ENCODE measurements at places on chromosomes 13 and 19. TPM values are rescaled to one million over a fixed set of nuclear protein-coding genes. Genes with fewer than 3 reads are reported as not detected.

The SMAD9 gene
- 2.9 TPM for total RNA-seq

The NLRP5 gene
- total RNA-seq = not detected

The ZNF536 gene
- total RNA-seq = 2.7 TPM

The RNF17 gene
- not detected for total RNA-seq

The FUT1 gene
- 10.0 TPM for total RNA-seq

The PSG11 gene
- total RNA-seq = not detected

The PROSER1 gene
- total RNA-seq = 35.8 TPM

The CGB8 gene
- total RNA-seq = not detected

The MAN2B1 gene
- total RNA-seq = 277 TPM

The SGCG gene
- not detected for total RNA-seq

The PNMA8A gene
- 0.32 TPM for total RNA-seq

The MCEMP1 gene
- total RNA-seq = 40.7 TPM

The SIGLEC10 gene
- total RNA-seq = 96.7 TPM

The ATXN8OS gene
- total RNA-seq = not detected

DNA sequence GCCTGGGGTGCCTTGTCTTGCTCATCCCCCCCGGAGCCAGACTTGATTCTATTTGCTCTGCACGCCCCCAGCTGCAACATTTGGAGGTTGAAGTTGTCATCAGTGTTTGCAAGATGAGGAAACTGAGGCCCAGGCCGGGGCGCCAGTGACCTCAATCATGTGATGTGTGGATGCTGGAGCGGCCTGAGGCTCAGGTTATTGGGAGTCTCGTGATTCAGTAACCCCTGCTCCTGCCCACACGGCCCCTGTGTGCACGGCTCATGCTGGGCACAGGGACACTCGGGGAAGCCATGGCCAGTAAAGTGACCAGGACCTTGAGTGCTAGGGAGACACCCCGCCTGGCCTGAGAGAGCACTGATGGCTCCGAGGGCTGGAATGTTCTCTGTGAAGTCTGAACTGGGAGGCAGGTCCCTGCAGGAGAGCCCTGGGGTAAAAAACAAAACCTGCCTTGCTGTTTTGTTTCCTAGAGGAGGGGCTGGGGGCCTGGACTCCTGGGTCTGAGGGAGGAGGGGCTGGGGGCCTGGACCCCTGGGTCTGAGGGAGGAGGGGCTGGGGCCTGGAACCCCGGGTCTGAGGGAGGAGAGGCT, 1.9 kb downstream of the FGF21 start:
- no peak for DNase-seq

- peak; percentile 99 for DNase-seq
Measured at GRCh38 chr19:8412783-8413628, at the start of gene MARCHF2. MARCHF2 (plus strand) TSS chr19:8413305; CDS start chr19:8421841, 8,536 bp downstream.

- no peak for DNase-seq
Measured at GRCh38 chr13:46761866-46762265, 35.1 kb downstream of the ESD start.

- DNase-seq = no peak
Measured at GRCh38 chr13:90276216-90276615, 1071.3 kb upstream of the MIR17HG start.

GRCh38 chr13:68168448-68168847, 938.3 kb upstream of the PCDH9 start:
- no peak for DNase-seq

- DNase-seq = peak; percentile 86
Measured at GRCh38 chr19:38683393-38684077, 36.1 kb downstream of the ACTN4 start.

DNA sequence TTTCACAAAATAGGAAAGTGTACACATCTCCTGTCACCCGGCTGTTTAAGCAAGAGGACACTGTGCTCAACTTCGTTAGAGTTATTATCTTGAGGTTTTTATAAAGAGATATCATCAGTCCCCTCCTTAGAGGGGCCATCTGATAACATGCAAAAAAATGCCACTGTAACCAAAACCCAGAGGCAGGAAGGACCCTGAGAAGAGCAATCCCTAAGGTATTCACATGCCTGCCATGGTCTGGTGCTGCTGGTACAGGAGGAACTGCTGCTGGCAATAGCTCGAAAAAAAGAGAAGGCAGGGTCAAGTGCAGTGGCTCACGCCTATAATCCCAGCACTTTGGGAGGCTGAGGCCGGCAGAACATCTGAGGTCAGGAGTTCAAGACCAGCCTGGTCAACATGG, 12.8 kb upstream of the CEACAM3 start:
- no peak for DNase-seq

DNA sequence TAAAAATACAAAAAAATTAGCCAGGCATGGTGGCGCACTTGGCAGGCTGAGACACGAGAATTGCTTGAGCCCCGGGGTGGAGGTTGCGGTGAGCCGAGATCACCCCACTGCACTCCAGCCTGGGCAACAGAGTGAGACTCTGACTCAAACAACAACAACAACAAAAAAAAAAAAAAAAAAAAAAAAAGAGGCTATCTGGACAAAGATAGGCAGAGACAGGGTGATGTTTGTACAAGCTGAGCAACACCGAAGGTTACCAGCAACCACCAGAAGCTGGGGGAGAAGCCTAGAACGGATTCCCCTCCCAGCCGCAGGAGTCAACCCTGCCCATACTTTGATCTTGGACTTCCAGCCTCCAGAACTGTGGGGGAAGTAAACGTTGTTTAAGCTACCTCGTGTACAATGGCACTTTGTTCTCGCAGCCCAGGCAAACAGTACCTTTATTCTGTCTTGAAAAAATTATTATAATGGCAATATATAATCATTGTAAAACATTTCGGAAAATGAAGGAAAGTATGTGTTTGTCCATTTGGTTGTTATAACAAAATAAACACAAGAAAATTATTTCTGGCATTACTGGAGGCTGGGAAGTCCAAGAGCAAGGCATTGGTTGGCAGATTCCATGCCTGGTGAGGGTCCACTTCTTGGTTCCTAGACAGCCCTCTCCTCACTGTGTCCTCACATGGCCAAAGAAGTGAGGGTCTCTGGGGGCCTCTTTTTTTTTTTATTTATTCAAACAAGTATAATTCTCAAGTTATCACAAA, 39.8 kb upstream of the LATS2 start:
- no peak for DNase-seq

GRCh38 chr19:7391218-7391670, 42.5 kb downstream of the ARHGEF18 start:
- no peak for DNase-seq

GRCh38 chr19:52296400-52296772, 583 bp upstream of the ZNF480 start:
- no peak for DNase-seq

- DNase-seq = peak; percentile 87
Measured at GRCh38 chr19:35935911-35936737, at the start of gene LRFN3. LRFN3 (plus strand) TSS chr19:35936374; CDS start chr19:35939426, 3,052 bp downstream.

- no peak for DNase-seq
Measured at GRCh38 chr13:67231289-67232000, 1.3 kb upstream of the PCDH9 start.

GRCh38 chr19:982567-983170, 1.5 kb upstream of the WDR18 start:
- peak; percentile 95 for DNase-seq

- DNase-seq = no peak
Measured at GRCh38 chr19:51196181-51196580, 28.7 kb upstream of the CD33 start.

DNA sequence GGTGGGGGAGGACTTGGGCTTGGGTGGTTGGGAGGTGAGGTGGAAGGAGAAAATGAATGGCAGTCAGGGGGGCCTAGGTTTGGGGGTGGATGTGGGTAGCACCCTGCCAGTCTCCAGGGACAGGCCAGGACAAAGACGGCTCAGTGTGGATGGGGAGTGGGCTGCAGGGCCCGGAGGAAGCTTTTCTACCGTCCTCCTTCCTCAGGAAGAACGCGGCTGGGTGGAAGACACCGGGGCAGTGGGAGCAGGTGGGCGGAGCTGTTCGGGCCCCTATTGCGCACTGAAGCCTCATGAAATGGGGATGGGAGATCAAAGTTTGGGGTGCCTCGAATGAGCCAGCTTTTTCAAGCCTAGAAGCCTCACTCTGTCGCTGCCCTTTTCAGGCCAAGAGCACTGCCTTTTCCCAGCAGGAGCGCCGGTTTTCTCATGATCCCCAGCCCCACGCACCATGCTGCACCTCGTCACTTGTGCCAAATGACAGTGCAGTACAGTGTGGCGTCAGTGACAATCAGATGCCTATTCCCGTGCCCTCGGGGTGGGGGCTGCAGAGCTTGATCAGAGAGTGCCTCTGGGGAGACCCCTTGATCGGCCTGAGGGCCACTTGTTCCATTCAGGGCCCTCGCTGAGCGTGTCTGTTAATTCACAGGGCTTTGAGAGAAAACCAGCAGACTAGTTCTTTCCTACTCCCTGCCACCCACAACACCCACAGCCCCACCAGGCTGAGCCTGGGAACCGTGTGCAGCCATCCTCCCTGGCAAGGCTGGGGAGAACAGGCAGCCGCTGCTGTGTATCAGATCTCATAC, 1.5 kb downstream of the CALM3 start:
- DNase-seq = peak; percentile 81

DNA sequence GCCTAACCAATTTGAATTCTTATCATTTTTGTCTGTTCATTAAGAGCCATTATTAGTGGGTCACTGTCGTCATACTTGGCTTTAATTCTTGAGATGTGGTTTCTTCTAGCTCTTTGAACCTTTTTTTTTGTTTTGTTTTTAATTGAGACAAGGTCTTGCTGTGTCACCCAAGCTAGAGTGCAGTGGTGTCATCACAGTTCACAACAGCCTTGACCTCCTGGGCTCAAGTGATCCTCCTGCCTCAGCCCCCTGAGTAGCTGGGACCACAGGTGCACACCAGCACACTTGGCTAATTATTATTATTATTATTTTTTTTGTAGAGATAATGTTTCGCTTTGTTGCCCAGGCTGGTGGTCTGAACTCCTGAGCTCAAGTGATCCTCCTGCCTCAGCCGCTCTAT, 25.8 kb upstream of the LDLR start:
- DNase-seq = no peak

- no peak for DNase-seq
Measured at GRCh38 chr19:49758292-49758691, 4.8 kb downstream of the TSKS start.

DNA sequence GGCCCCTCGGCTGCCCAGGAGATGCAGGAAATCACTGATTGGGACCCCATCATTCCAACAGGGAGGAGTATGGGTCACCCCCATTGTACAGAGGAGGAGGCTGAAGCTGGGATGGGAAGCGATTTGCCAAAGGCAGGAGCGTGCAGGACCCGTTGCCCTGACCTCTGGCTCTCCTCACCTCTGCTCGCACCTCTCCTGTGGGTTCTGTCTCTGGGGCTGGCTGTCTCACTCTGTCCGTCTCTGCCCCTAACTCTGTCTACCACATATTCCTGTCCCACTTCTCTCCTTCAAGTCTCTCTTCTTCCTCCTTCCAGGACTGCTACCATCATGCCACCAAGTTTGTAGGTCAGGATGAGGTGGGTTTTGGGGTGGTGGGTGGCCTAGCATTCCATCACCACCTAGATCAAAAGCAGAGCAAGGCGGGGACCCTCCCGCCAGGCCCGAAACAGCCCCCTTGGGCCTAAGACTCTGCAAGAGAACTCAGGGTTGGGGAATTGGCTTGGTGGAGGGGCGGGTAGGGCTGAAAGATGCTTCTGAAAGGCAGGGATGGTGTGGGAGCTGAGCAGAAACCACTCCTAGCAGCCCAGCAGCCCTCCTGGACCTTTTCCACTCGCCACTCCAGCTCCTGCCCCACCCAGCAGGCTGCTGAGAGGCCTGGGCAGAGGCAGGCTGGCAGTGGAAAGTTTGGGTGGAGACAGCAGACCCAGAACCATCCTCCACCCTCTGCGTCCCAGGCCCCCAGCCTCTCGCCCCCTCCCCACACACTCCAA, 1.0 kb upstream of the LGALS7 start:
- no peak for DNase-seq

GRCh38 chr19:896434-896833, 3.1 kb downstream of the RNU6-9 start:
- no peak for DNase-seq

DNA sequence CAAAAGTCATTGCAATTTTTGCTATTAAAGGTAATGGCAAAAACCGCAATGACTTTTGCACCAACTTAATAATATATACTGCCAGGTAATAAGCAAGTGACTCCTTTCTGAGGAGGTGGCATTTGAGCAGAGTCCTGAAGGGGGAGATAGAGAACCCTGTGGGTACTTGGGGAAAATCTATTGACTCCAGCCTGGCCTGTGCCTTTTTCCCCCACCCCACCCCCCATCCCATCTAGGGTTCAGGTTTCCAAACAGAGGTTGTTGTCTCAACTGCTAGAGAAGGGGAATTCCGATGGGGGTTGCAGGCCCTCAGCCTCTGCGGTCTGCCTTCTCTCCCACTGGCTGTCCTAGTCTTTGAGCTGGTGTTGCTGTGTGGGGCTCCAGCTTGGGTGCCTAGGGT, 11.5 kb downstream of the S1PR2 start:
- no peak for DNase-seq

GRCh38 chr13:99311748-99312492, 4.7 kb upstream of the GPR183 start:
- no peak for DNase-seq

DNA sequence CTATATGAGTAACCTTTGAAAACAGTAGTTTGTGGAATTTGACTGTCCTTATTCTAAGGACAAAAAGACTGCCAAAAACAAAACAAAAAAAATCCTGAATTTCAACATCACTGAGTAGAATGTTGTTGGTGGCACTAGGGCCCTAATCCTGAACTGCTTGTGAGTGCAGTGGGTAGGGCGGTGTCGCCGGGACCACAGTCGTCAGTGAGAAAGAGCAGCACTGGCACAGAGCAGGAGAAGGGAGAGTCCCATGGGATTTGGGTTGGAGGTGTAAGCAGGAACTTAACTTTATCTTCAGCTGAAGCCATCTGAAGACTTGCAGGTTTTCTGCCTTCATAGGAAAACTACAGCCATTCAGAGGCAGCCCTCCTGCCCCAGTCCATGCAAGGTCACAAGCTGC, 5.6 kb downstream of the PCID2 start:
- no peak for DNase-seq

- DNase-seq = no peak
Measured at GRCh38 chr19:29079356-29080032, 133.5 kb downstream of the UQCRFS1 start.

Data from spleen (tissue), 13 donors.